Bronchial epithelial cell (primary cell): ENCODE measurements at places on chromosomes 3 and 15. TPM values are rescaled to one million over a fixed set of nuclear protein-coding genes. Genes with fewer than 3 reads are reported as not detected.

Gene DZIP3
- total RNA-seq: 1.3 and 1.6 TPM in 2 replicates

Gene TMEM207
- total RNA-seq: not detected in 2 replicates

- DNase-seq: no peak
These were observed 62.7 kb downstream of the NPTN start for GRCh38 chr15:73570355-73571032.

GRCh38 chr3:87924485-87924884, 134.3 kb downstream of the CGGBP1 start:
- no peak for DNase-seq

DNA sequence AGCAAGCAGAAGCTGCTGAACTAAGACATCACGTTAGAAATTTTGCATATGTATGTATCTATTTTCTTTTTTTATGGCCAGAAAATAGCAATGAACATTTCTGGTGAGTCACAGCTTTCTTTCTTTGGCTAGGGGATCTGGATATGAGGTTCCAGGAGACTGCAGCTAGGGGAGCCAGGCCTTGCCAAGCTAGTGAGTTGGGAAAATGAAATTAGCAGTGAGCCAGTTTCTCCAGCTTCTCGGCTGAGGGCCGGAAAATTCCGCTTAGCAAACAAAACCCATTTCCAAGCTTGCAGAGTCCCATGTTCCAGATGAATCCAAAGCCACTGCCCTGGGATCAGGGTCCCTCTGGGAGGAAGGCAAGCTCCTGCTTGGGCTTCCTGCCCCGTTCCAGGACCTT, 137.6 kb downstream of the SRGAP3 start:
- no peak for DNase-seq

DNA sequence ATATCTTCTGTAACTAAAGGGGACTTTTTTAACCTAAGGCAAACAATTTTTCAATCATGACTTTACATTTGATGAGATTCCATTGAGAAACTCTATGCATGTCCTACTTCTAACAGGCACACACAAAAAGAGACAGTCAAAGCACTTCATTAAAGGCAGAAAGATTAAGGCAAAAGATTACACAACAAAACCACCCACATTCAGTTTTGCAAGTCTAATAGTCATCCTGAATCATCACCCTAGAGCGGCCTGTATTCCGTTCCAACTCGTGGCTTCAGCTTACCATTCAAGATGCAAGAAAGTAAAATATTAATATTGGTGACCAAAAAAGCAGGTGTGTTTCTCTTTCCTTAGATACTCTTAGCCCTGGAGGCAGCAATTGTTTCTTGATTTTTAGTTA, 205.9 kb downstream of the P3H2 start:
- peak; percentile 98 for DNase-seq

DNA sequence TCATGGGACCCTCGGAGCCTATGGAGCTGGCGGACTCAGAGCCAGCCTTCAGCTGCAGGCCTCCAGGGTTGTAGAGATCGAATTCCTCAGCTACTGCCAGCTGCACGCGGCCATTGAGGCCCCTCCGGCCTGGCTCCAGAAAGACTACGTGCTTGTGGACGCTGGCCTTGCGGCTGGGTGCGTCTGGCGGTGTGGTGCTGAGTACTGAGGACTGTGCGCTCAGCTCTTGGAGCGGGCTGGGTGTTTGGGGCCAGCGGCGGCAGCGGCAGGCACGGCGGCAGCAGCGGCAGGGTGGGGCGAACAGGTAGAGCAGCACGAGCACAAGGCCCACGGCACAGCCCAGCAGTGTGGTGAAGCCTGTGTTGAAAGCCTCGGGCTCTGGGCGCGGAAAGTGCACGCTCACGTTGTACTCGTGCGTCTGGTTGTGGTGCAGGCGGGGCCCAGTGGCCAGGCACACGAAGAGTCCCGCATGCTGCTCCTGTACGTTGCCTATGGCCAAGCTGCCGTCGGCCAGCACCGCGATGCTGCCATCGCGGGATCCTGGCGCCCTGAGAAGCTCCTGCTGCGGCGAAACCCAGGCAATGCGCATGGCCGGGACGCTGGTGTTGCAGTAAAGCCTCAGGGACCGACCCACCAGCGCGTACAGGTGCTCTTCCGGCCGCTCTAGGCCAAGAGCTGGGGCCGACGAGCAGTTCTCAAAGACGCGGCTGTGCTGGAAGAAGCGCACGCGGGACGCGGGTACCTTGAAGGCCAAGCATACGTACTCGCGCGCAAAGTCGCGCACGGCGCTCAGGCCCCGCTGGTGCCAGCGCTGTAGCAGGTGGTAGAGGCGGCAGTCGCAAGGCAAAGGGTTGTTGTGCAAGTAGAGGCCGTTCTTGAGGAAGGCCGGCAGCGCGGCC, 1.3 kb downstream of the AMIGO3 start:
- DNase-seq: peak; percentile 14

DNA sequence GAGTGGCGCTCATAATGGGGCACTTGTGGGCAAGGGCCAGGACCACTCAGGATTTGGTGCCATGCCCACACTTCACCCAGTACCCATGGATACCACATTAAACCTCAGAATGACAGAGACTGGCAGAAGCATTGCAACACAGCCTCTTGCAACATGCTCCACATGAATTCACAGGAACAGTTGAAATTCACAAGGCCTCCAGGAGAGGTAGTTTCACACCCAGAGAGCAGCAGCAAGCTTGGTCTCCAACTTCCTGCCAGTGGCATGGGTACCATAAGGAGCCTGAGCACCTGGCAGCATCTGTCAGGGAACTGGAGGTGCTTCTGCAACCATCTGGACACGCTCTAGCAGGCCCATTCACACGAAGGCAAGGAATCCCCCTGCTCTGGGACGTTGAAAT, 101.0 kb downstream of the OSBPL10 start:
- DNase-seq: peak; percentile 71

DNA sequence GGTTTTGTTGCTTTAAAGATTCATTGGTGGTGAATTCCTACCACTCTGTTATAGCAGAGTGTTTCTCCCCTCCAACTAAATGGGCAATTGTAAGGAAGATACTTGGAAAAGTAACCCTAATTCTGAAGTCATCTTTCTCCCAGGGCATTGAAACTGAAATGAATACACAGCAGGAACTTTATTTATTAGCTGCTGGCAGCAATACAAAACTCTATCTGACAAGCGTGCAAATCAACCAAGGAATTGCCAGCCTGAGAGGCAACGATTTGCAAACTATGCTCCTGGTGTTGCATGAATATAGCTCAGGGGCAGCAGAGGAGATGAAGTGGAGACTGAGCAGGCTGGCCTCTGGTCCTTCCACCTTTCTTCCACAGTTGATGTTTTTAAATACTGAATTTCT, 48.9 kb downstream of the CD200R1 start:
- DNase-seq: no peak
